Cardiac muscle cell (in vitro differentiated cells and primary cell): ENCODE measurements at places on chromosomes 1 and 21.

GRCh38 chr1:200892546-200892945, 2.2 kb upstream of the INAVA start:
- H3K4me1 ChIP-seq: peaks cover 10% of the 10 kb centered on the region
- H3K4me3 ChIP-seq: no peak overlapping the region
- no peak overlapping the region for H3K27ac ChIP-seq
- no peaks in the 10 kb centered on the region for H3K36me3 ChIP-seq
- no peak for DNase-seq

DNA sequence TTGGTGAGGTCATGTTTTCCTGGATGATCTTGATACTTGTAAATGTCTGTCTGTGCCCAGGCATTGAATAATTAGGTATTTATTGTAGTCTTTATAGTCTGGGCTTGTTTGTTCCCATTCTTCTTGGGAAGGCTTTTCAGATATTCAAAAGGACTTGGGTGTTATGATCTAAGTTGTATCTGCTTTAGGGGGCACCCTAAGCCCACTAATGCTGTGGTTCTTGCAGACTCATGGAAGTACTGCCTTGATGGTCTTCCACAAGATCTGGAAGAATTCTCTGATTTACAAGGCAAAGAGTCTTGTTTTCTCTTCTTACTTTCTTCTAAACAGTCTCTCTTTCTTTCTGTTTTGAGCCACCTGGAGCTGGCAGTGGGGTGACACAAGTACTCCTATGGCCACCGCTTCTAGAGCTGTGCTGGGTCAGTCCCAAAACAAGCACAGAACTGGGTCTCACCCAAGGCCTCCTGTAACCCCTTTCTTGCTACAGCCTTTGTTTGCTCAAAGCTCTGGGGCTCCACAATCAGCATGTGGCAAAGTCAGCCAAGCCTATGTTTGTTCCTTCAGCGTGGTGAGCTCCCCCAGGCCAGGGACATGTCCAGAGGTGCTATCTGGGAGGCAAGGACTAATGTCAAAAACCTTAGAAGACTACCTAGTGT, 12.6 kb downstream of the VN1R5 start:
- H3K4me1 ChIP-seq: no peaks in the 10 kb centered on the region
- H3K27me3 ChIP-seq: no peaks in the 10 kb centered on the region
- no peak overlapping the region for H3K4me3 ChIP-seq
- no peak for DNase-seq
- H3K27ac ChIP-seq: no peak overlapping the region

DNA sequence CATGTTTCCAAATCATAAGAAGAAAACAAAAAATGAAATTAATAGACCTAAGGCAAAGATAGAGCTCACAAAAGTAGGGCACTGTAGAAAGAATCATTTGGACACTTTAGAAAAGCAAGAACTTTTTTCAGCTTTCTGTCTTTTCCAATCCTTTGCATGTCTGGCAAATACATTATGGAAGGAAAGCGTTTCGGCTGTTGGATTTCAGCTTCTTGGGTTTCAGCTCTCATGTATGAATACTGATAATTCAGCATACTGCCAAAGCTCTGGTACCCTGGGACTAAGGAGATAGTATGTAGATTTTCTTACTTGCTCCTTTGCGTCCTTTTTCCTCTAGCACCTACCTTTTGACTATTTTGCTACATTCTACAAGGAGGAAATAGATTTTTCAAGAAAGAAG, 375.9 kb downstream of the BRINP3 start:
- H3K36me3 ChIP-seq: no peaks in the 10 kb centered on the region
- no peak overlapping the region for H3K4me3 ChIP-seq
- no peak for DNase-seq
- no peak overlapping the region for H3K27ac ChIP-seq

DNA sequence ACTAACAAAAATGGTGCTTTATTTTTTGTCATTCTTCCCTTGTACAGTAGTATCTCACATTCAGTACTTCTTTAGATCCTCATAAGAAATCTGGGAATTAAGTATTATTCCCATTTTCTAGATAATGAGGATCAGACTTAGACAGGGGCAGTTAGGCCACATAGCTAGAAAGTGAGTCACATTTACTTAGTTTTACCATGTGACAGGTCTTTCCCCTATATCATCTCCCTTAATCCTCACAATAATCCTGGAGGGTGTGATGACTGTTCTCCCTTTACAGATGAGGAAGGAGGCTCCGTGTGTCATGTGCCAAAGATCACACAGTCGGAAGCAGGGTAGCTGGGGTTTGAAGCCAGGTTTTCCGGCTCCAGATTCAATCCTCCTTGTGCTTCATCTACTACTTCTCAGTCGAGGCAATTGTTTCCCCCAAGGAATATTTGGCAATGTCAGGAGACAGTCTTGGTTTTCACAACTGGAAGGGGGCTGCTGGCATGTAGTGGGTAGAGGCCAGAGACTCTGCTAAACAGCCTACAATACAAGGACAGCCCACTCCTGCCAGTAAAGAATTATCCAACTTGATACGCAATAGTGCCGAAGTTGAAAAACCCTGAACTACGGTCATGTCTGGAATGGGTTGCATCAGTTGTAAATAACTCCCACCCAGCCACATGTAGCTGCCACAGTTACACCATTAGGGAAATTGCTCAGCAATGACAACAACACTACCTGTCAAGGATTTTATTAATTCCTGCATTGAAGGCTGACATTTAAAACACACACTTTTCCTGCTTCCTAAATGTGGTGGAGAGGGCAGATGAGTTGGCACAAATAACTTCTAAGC, 54.5 kb downstream of the C8B start:
- H3K4me3 ChIP-seq: no peak overlapping the region
- peaks cover 5% of the 10 kb centered on the region for H3K4me1 ChIP-seq
- no peak overlapping the region for H3K27ac ChIP-seq

DNA sequence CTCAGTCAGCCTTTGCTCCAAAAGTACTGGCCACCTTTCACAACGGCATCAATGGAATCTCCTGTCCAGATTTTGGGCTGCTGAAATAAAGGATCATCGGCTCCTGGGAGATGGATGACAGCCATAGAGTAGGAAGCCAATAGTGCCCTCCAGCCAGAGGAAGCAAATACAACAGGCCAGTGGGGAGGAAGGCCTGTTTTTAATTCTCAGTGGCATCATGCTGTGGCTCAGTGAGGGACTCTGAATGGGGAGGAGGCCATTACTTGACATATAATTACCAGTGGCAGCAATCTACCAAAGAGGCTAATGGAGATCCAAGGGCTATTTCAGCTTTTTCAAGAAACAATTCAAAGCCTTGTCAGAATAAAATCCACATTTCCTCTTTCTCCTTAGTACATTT, 26.7 kb downstream of the COLGALT2 start:
- H3K27ac ChIP-seq: no peak overlapping the region
- no peaks in the 10 kb centered on the region for H3K27me3 ChIP-seq
- no peaks in the 10 kb centered on the region for H3K36me3 ChIP-seq
- no peak overlapping the region for H3K4me3 ChIP-seq

DNA sequence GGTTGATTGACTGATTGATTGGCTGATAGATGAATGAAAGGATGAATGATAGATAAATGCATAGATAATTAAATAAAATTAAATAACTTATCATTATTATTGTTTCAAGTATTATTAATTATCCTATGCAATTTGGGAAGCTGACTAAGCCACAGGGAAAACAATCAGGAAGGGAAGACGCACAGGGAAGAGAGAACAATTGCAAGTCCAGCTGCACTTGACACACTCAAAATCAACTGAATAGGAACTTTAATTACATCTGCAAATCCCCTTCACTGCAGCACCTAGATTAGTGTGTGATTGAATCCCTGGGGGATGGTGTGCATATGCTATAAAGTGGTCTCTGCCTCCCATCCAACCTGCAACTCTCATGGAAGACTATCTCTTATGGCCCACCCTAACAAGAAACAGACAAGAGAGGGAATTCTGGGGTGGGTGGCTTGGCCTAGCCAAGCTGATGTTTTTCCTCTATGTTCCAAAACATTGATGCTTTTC, 161.1 kb upstream of the FGGY start:
- H3K36me3 ChIP-seq: no peaks in the 10 kb centered on the region
- DNase-seq: no peak

DNA sequence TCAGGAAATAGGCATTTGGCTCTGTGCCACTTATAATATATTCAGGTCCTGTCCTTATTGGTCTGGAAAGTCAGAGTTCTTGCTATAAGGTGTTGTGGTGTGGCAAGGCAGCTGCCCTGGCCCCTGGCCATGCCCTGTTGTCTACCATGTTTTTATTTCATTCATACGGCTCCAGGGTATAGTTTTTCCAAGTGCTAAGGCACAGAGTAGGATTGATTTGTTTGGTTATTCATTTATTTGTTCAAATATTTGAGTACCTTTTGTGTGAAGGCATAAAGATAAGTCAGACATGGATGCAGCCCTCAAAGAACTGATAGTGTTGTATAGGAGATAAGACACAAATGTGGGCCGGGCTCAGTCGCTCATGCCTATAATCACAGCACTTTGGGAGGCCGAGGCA, 10.1 kb downstream of the ZBTB8B start:
- H3K27me3 ChIP-seq: no peaks in the 10 kb centered on the region
- DNase-seq: no peak
- H3K27ac ChIP-seq: no peak overlapping the region

GRCh38 chr1:206575165-206575893, 36.9 kb downstream of the EIF2D start:
- peak; percentile 98 for DNase-seq
- H3K4me3 ChIP-seq: no peak overlapping the region

- peaks cover 34% of the 10 kb centered on the region for H3K36me3 ChIP-seq
- DNase-seq: no peak
- no peaks in the 10 kb centered on the region for H3K4me1 ChIP-seq
- no peak overlapping the region for H3K4me3 ChIP-seq
- no peak overlapping the region for H3K27ac ChIP-seq
- no peaks in the 10 kb centered on the region for H3K27me3 ChIP-seq
Measured at GRCh38 chr1:183887826-183888819, 83.2 kb downstream of the RGL1 start.

- H3K36me3 ChIP-seq: no peaks in the 10 kb centered on the region
- DNase-seq: peak; percentile 61
- H3K27ac ChIP-seq: no peak overlapping the region
Measured at GRCh38 chr1:64980745-64981600, 14.6 kb upstream of the JAK1 start.

- H3K27ac ChIP-seq: no peak overlapping the region
- no peaks in the 10 kb centered on the region for H3K27me3 ChIP-seq
- H3K4me3 ChIP-seq: no peak overlapping the region
- no peak for DNase-seq
- no peaks in the 10 kb centered on the region for H3K4me1 ChIP-seq
Measured at GRCh38 chr1:184914149-184914548, 60.2 kb downstream of the NIBAN1 start.

GRCh38 chr21:35216996-35217395, 167.9 kb upstream of the RUNX1 start:
- H3K27me3 ChIP-seq: peaks cover 74% of the 10 kb centered on the region
- no peak for DNase-seq
- H3K27ac ChIP-seq: no peak overlapping the region
- H3K4me1 ChIP-seq: no peaks in the 10 kb centered on the region

DNA sequence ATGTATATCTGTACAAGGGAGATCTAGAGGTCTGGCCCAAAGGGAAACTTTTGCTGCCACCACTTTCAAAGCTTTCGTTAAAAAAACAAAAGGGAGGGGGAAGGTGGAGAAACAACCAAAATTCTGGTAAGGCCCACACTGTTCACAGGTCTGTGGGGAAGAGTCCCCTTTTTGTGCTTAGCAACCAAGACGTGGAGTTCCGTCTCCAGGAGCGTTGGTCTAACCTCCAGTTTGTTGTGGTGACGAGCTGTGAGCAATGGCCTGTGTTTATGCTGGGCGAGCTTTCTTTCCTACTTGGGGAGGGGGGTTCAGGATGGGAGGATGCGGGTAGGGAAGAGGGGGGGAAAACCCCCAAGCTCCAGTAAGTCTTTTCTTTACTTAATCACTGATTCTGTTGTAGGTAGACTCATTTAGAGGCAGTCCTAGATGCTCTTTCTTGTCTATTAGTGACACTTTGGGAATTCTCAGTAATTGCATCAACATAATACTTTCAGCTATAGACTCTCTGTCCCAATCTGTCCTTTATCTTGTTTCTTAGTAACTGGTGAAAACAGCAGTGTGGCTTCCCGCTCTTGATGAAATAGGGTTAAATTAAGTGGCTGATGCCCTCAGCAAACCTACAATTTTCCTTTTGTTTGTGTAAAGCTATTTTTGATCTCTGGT, 1.5 kb downstream of the HIPK1 start:
- H3K4me3 ChIP-seq: peak overlapping the region; percentile 85
- no peaks in the 10 kb centered on the region for H3K27me3 ChIP-seq
- no peaks in the 10 kb centered on the region for H3K36me3 ChIP-seq
- H3K27ac ChIP-seq: peak overlapping the region; percentile 88

- H3K27ac ChIP-seq: no peak overlapping the region
- H3K27me3 ChIP-seq: no peaks in the 10 kb centered on the region
- H3K4me3 ChIP-seq: no peak overlapping the region
- H3K4me1 ChIP-seq: no peaks in the 10 kb centered on the region
Measured at GRCh38 chr21:38349111-38349746, 92.4 kb downstream of the KCNJ15 start.

DNA sequence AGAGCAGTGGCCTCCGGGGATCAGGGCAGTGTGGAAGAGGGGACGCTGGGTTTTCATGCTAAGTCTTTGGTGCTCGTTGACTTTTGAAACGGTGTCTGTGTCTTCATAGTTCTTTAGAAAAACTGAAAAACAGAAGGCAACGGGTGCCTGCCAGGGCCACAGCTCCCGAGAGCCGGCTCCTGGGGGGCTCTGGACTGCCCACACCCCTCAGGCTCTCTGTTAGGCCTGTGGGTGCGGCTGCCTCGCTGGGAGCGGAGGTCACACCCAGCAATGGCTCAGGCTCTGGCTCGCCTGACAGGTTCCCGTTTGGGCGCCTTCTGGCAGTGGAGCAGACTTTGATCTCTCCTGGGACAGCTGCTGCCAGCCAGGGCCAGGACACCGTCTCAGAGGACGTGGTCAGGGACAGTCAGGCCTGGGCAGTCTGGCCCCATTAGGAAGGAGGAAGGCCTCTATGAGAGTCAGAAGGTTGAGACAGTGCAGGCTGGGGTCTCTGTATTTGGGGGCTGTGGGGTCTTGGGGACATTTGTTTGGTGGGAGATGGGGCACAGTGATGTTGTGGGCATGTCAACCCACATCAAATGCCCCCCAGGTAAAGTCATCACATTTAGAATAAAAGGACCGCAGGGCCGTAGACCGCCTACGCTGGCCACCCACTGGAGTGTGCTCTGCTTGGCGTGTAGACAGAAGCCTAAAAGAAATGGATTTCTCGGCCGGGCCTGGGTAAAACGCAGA, 5.6 kb downstream of the ARHGEF16 start:
- no peaks in the 10 kb centered on the region for H3K27me3 ChIP-seq
- H3K27ac ChIP-seq: peak overlapping the region; percentile 67
- no peaks in the 10 kb centered on the region for H3K4me1 ChIP-seq
- H3K4me3 ChIP-seq: no peak overlapping the region

- no peak for DNase-seq
- no peak overlapping the region for H3K27ac ChIP-seq
- no peak overlapping the region for H3K4me3 ChIP-seq
Measured at GRCh38 chr1:3551711-3552110, 59.6 kb downstream of the MEGF6 start.

GRCh38 chr1:114024049-114024448, 44.8 kb downstream of the OLFML3 start:
- no peak overlapping the region for H3K27ac ChIP-seq
- H3K36me3 ChIP-seq: no peaks in the 10 kb centered on the region
- H3K4me1 ChIP-seq: peaks cover 12% of the 10 kb centered on the region
- no peak for DNase-seq

- DNase-seq: no peak
- H3K36me3 ChIP-seq: peaks cover 63% of the 10 kb centered on the region
- no peaks in the 10 kb centered on the region for H3K27me3 ChIP-seq
- H3K27ac ChIP-seq: no peak overlapping the region
Measured at GRCh38 chr1:236724506-236724905, 38.2 kb downstream of the ACTN2 start.
